Activated CD4-positive, alpha-beta T cell treated with anti-CD3 and anti-CD28 coated beads for 4 hours (primary cell): ENCODE measurements at places on chromosomes 4 and X.

- no peak for DNase-seq
Measured at GRCh38 chr4:137509855-137510282, 22.4 kb downstream of the PCDH18 start.

- DNase-seq, result no peak
Measured at GRCh38 chr4:46211406-46211805, 87.6 kb upstream of the GABRG1 start.

- DNase-seq, result no peak
Measured at GRCh38 chrX:51922561-51922960, 29.1 kb downstream of the MAGED1 start.

- DNase-seq, result no peak
Measured at GRCh38 chr4:180380733-180381132, 1862.5 kb upstream of the TENM3 start.

- no peak for DNase-seq
Measured at GRCh38 chr4:8321220-8321619, 51.7 kb downstream of the HTRA3 start.

GRCh38 chrX:31233941-31234496 is 162.2 kb upstream of the FTHL17 start:
- no peak for DNase-seq
